AG04450 (cell line): ENCODE measurements at places on chromosomes 3 and 15. TPM values are rescaled to one million over a fixed set of nuclear protein-coding genes. Genes with fewer than 3 reads are reported as not detected.
A peak's percentile ranks its signal among the peaks of the same experiment; 100 is the strongest.

The SLC51A gene
- polyA plus RNA-seq: not detected in 2 replicates

The CCDC39 gene
- polyA plus RNA-seq: not detected in 2 replicates

- peak; percentile 13 for DNase-seq
Observed at GRCh38 chr3:192444096-192444790, 283.1 kb downstream of the FGF12 start.

DNA sequence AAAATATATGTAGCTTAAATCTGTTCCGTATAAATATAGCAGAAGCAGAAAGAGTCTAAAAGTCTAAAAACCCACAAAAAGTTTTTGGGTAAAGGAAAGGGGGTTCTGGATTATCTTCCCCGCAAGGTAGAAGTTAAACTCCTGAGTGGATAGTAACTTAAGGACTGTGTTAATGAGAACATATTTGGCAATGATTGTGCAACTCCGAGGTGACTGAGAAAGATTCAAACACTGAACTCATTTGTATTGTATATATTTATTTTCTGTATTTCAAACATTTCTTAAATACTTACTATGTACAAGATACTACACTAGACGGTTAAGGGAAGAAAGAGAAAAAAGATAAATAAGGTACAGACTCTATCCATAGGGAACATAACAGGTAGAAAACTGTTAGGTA is 72.7 kb upstream of the PPIB start:
- DNase-seq: no peak
